ENCODE measurements at places on chromosomes 4 and X.

DNA sequence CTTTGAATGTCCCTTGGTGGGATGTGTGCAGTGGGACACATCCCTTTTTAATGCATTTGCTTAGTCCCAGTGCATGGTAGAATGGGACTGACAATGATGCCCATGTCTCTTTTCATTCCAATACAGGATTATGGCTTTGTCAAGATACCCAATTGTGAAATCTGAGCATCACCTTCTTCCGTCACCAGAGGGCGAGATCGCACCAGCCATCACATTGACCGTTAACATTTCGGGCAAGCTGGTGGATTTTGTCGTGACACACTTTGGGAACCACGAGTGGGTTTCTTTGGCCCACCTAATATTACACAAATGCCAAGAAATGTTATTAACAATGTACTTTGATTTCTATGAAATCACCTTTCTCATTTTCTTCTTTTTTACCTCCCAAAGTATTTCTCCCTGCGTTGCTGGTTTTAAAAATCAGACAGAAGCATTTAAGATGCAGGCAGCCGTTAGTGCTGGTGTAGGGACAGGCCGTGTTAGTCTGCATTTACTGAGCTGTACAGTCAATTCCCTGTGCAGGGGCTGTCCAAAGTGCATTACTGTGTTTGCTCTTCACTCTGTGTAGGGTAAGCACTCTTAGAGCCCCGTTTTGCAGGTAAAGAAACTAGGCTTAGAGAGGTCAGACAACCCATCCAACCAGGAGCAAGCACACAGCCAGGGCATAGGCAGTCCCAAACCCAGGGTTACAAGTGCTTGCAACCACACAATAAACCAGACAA, 46.5 kb downstream of the CWH43 start:
- no peak for DNase-seq

DNA sequence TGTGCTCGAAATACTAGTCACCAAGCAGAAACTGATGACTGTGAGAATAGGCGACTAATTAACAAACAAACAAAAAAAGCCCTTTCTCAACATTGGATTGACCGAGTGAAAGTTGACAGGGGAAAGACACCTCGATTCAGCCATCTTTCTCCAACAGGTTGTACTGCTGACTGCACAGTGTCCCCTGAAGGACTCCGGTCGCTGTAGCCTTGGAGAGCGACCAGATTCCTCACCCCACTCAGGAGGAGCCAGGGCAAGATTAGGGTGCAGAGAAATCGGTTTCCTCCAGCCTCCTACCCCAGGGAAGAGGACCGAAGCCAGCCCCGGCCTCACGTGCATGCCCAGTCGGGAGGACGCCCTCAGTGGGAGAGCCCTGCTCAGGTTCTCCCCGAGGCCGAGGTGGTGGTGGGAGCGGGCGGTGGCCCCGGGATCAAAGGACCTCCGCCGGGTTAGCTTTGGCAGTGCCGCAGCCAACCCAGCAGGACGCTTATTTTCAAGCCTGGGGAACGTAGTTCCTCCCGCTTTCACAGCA, 1.1 kb upstream of the RAP1GDS1 start:
- DNase-seq: no peak

DNA sequence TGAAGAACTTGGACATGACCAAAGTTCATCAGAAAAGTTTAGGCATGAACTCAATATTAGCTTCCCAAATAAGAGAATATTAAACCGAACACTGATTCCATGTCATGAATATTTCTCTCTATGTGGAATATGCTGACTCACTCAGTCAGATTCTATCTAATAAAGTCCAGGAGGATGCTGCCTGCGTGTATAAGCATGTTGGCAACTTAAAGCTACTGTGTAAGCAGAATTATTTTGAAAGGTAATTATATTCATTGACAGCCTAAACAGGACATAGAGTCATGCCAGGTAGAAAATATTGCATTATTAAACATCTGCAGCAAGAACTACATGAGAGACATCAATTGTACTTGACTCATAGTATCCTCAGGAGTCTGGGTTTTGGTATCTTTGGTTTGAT, 367.9 kb upstream of the SPOCK3 start:
- DNase-seq: no peak

DNA sequence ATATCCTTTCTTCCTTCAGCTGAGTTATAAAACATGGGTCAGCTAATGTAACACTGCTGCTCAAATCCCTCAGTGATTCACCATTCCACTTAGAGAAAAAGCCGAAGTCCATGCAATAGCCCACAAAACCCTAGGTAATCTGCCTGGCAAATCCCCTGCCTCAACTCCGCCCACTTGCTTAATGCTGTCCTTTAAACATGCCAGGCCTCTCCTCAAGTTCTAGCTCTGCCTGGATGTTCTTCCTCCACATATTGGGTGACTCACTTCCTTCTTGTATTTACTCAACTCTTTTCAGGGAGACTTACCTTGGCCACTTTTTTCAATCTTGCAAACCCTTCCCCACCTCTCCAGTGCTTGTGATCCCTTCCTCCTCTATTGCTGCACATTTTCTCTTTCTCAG, 89.8 kb downstream of the EMCN start:
- no peak for DNase-seq

- no peak for DNase-seq
These were observed 297.7 kb upstream of the CLNK start for GRCh38 chr4:10982305-10982704.

GRCh38 chr4:63430105-63430504, 979.1 kb downstream of the TECRL start:
- no peak for DNase-seq

DNA sequence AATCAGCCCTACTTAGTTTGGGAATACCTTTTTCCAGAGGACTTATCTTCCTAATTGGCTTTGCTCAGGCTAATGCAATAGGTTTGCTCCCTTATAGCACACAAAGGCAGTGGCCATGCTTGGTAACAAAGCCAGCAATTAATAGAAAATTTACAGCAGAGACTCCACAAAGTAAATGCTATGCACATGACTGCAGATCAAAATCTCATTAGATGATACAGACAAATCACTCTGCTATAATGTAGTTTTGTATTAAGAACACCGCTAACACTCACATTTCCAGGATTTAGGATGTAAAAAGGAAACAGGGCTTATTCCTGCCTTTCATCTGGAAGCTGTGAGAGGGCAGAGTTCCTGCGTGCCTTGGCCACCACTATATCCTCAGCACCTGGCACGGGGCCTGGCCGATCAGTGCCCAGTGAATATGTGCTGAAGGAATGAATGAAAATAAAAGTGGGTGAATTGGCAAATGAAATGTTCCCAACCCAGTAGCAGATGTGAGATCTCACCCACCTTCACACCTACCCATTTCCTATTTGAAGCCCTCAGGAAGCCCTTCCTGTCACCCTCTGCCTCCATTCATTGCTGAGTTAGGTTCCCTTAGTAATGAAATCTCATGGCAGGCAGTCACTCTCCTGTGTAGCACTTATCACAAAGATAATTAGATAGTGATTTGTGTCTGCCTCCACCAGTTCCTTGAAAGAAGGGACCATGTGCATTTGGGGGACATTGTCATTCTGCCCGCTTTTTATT, 5.1 kb downstream of the SEPTIN6 start:
- DNase-seq: no peak

DNA sequence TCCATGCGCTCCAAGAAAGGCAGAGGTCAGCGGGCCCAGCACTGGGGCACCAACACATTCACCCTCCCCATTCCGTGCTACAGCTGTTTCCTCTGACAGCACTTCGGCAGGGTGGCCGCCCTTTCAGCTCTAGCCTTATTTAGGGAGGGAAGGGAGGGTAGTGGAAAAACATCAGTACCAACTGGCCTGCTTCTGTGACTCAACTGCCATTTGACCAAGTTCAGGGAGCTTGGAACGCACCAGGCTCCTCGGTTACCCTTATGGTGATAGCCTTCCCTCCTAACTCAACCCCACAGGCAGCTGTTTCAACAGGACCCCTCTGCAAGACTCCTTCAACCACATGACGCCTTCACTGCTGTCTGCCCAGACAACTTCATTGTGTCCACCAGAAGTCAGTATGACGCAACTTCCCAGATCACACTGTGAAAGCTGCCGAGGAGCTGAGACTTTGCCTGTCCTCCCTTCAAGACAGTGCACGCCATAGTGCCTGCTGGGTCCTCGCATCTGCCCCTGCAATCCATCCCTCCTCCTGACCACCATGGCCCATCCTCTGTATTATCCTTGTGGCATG, 132.2 kb downstream of the AFAP1 start:
- DNase-seq: no peak

DNA sequence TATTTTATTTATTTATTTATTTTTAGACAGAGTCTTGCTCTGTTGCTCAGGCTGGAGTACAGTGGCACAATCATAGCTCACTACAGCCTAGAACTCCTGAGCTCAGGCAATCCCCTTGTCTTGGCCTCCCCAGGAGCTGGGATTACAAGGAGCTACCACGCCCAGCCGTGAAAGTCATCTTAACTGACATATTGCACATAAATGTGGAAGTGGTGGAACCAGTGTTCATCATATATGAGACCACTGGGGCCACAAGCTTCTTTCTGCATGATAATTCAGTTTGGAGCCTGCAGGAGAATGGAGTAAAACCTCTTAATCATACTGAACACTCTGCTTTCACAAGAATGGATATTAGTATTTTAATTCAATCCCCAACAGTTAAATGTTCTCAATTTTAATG, 12.5 kb upstream of the CTSO start:
- DNase-seq: no peak
